ENCODE measurements at places on chromosomes 12 and 14.
A peak's percentile ranks its signal among the peaks of the same experiment; 100 is the strongest.

- no peak for DNase-seq
Measured at GRCh38 chr12:93292731-93293566, 84.8 kb upstream of the NUDT4 start.

- DNase-seq = peak; percentile 33
Measured at GRCh38 chr12:6363330-6364043, 11.9 kb downstream of the SCNN1A start.

DNA sequence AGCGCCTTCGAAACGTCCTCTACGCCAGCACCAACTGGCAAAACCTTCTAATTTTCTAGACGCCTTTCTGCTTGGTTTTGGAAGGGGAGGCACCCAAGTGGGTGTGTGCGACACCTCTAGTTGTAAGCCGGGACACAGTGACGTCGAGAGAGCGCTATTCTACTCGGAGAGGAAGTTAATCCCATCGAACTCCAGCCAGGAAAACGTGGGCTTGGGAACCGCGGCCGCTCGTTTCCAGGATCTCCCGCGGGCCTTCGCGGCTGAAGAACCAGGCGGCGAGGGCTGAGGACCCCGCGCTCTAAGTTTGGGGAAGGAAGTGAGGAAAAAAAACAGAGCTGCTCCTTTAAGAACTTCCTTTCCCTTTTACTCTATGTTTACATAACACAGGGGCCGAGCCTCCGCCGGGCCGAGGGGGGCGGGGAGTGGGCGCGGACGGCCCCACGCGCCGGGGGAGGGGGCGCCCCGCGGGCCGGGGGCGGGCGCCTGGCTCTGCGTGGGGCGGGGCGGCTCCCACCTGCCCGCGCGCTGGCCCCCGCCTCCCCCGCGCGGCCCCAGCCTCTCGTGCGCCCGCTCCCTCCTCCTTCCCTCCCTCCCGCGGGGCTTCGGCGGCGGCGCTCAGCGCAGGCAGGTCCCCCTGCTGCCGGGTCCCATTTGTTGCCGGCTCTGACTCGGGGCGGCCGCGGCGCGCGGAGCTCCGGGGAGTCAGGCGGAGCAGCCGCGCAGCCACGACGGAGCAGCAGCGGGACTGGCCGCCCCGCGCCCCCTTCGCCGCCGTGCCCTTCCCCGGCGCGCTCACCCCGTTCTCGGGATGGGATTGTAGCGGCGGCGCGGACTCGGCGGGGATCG, at the start of gene PELI2:
TSS of gene PELI2 (plus strand) at position 647 of the 846 bp plus-strand sequence. CDS start 250 bp downstream, outside the sequence.
- no peak for DNase-seq

- DNase-seq = no peak
Measured at GRCh38 chr12:49305762-49306510, 11.0 kb downstream of the PRPH start.

DNA sequence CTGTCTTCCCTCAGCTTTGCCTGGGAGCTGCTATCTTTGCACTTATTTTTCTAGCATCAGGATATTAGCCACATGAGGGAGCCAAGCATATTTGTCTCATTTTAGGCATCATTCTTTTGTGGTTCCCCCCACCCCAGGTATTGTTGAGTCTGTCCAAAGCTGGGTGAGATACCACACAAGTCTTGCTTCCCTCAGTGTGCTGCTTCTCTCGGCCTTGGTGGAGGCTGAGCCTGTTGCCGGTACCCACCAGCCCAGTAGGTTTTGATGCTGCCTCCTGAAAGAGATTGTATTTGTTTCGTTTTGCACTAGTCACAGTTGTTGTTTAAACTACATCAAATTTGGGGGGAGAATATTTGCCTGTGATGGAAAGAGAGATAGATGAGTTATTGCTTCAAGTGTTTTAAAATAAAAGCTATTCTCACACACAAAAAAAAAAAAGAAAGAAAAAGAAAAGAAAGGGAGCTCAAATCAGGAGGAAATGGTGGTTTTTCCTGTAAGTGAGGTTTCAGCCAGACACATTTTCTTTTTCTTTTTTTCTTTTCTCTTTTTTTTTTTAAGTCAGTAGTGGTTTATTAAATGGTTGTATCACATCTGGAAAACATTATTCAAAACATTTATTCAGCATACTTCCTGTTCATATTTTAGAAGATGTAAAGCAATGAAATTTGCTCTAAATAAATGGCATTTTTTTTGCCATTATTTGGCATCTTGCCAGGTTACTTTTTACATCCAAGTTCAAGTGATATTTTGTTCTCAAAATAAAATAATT, 58.5 kb downstream of the SLC4A8 start:
- no peak for DNase-seq
